Mesenteric fat pad (tissue), 1 donor: ENCODE measurements at places on chromosomes 4 and X.

- peak; percentile 89 for DNase-seq
Measured at GRCh38 chr4:3040452-3041191, 33.7 kb downstream of the HTT-AS start.

- no peak for DNase-seq
Measured at GRCh38 chr4:55023030-55023429, 102.4 kb downstream of the KDR start.

DNA sequence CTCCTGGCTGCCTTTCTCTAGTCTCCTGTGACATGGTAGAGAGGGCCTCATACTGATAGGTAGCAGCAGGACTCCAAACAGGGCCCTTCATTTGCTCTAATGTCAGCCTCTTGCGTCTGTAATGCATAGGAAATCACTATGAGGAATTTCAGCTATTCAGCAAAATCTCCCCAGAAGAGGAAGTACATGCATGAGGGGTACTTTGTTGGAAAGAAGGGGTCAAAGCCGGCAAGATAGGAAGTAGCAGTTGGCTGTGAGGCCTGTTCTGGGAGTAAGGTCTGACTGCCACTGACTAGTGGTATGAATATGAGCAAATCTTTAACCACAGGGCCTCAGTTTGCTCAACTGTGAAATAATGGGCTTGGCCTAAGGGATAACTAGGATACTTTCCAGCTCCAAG, 283.2 kb downstream of the ARHGAP10 start:
- DNase-seq = no peak

- no peak for DNase-seq
Measured at GRCh38 chr4:157225096-157225495, 4.6 kb downstream of the GRIA2 start.

DNA sequence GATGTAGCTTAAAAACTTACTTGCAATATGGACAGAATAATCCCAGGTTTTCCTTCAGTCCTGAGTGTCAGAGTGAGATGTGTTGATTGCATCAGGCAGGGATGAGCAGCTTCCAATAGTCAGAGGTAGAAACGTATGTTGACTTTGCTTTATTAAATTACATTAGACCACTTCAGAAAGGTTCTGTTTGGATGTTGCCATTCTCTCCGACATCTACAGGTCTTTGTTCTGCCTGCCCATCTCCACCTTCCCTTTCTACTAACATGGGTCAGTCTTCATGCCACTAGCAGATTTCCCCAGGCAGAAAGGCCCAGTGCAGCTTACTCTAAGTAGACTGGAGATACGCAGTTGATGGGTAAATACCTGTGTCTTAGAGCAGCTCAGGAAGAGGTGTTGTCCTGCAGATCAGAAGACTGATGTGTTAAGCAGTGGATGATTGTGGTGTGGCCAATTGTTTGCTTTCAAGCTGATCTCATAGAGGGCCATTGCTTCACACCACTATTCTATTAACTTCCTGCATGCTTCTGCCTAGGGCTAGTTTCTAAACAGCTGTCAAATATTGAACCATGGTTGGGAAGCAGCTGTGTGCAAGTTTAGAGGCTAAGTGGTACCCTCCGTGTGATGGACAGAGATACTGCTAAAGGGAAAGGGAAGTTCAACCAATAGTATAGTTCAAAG, 1.8 kb downstream of the FRMPD4 start:
- no peak for DNase-seq

DNA sequence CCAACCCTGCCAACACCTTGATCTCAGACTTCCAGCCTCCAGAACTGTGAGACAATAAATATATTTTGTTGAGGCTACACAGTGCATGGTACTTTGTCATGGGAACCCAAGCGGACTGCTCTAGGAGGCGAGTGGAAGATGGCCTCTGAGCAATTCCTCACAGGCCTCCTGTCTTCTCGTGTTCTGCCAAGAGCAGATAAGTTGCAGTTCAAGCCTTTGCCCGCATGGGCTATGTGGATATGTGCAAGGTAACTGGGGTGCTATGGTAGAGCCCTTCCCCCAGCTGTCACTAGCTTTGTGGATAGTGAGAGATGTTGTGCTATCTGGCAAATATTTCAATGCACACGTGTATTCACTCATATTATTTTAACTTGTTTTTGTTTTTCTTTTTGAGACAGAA, 156.0 kb upstream of the BCOR start:
- no peak for DNase-seq

- no peak for DNase-seq
Measured at GRCh38 chr4:15781427-15782095, 3.4 kb downstream of the CD38 start.
